ENCODE measurements at places on chromosomes 12 and 14.
A peak's percentile ranks its signal among the peaks of the same experiment; 100 is the strongest.

- no peak for DNase-seq
Observed at GRCh38 chr12:21509768-21510167, 8.2 kb downstream of the GOLT1B start.

DNA sequence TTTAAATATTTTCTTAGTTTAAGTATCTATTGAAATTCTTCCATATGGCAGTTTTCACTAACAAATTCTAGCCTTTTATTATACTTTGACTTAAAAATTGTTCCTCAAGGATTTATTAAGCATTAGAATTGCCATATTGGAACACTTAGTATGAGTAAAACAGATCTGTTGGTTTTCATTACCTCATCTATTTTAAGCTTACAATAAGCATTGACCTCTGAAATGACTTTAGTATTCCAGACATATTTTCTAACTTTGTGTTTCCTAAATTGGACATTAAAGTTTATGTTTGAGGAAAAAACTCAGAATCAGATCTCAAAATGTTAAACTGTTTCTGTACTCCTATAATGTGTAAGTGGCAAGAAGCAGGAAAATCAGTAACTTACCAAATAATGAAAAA, 48.4 kb downstream of the CSRP2 start:
- no peak for DNase-seq

- no peak for DNase-seq
Observed at GRCh38 chr12:123120452-123121166, 30.3 kb downstream of the PITPNM2 start.

GRCh38 chr14:93113678-93114067, 2.1 kb downstream of the ITPK1 start:
- no peak for DNase-seq

GRCh38 chr14:89374908-89375307, 42.1 kb downstream of the FOXN3 start:
- DNase-seq: no peak

DNA sequence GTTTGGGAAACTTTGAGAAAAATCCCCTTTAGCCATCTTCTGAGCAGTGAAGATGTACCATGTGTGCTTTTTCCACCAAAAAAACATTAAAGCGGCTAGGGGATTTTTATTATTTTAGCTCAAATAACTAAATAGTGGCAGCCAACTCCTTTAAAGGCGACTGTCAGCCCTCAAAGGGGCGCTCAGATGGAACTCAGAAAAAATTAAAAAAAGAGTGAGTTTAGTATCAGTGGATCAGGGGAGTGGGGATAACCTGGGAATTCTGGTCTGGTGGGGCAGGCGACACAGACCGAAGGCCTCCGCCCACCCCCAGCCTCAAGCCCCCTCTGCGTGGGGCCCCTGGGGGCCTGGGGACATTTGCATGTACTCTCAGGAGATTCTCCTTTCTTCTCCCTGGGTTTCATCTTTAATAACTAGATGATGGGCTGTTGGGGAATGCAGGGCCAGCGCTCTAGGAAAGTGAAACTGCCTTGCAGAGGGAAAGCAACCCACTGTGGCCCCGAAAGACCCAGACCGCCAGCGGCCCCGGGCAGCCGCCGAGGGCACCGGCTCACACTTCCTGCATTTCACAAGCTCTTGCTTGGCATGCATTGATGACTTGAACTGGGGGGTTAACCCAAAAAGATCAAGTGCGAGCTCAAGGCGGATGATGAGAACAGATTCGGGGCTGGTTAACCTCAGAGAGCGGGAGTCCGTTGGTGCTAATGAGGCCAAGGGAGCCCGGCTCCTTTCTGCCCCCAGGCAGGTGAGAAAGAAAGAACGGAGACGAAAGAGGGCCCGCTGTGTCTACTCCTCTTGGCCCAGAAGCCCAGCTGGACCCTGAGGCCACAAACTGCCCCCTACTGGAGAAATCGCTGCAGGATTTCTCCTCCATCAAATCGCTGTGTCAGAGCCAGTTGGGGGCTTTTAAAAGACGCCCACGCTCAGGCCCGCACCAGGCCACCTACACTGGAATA, 7.3 kb upstream of the BATF start:
- no peak for DNase-seq

DNA sequence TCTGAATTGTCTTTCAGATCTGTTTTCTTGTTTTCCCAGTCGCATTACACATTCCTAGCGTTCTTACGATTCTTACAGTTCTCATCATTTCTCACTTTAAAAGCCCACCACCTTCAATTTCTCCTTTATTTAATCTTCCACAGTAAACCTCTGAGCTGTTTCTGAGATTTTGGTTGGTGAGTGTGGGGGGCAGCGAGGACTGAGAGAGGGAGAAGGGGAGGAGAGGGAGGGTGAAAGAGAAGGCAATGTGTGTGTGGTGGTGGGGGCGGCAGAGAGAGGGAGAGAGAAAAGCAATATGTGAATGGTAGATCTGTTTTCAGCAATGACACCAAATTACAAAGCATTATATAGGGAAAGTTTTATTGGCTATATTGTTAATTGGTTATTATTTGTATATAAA, 282.6 kb downstream of the SOX5 start:
- DNase-seq: no peak

GRCh38 chr12:40382217-40382616, 157.4 kb downstream of the LRRK2 start:
- no peak for DNase-seq

GRCh38 chr14:68624541-68625220, 168.2 kb downstream of the ZFP36L1 start:
- DNase-seq: no peak

DNA sequence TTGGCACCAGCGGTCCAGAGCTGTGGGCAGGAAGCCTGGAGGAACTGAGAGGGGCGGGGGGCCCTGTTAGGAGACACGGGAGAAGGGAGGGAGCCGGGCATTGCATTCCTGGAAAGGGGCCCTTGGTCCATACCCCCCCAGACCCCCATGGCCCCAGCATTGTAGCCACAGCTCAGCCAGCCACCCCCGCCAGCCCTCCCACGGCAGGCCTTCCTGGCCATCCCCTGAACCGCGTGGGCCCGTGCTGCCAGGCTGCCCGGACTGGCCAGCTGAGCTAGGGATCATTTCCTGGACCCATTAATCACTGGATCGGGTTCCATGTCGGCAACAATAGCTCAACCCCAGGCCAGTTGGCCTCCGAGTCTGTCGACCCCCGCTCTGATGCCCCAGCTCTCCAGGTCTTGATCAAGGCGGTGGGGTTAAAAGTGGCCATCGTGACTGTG, 39.8 kb upstream of the DIO3 start:
- no peak for DNase-seq

GRCh38 chr14:101823511-101824120, 62.1 kb downstream of the PPP2R5C start:
- no peak for DNase-seq

DNA sequence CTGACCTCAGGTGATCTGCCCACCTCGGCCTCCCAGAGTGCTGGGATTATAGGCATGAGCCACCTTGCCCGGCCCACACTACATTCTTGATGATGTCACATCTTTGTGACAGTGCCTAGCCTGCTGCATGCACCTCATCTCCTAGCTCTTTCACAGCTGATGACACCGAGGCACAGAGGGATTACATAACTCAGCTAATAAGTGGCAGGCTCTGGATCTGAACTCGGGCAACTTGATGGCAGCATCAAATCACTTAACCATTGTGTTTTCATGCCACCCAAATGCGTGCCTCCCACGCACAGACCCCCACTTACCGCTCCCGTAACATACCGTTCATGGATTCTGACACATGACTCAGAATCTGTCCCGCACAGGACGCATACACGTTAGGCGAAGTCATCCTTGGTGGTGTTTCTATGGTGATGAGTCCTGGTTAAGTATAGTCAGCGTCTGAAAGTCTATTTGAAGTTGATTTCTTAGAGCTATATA, 7.4 kb downstream of the TMEM120B start:
- no peak for DNase-seq

- no peak for DNase-seq
Observed at GRCh38 chr14:53316504-53316903, 163.4 kb upstream of the DDHD1 start.

DNA sequence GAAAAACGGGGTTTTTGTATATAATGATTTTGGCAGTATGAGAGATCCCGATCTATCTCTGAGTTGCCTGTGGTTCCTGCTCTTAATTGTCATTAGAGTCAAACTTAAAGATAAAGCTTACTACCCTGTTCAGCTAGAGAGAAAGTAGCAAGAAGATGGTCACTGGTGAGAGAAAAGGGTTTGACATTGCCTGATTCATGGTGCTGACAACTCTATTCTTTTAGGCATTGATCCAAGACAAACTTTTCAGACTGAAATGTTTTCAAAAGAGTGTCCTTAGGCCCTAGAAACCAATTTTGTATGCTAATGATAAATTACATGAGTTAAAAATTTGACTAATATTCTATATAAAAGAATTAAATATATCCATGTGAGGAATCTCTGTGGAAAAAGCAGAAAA, 35.1 kb downstream of the PELI2 start:
- no peak for DNase-seq

GRCh38 chr14:104224506-104225277, 86.3 kb downstream of the KIF26A start:
- DNase-seq: peak; percentile 27

GRCh38 chr14:76958980-76959710, 69.4 kb downstream of the IRF2BPL start:
- DNase-seq: no peak

DNA sequence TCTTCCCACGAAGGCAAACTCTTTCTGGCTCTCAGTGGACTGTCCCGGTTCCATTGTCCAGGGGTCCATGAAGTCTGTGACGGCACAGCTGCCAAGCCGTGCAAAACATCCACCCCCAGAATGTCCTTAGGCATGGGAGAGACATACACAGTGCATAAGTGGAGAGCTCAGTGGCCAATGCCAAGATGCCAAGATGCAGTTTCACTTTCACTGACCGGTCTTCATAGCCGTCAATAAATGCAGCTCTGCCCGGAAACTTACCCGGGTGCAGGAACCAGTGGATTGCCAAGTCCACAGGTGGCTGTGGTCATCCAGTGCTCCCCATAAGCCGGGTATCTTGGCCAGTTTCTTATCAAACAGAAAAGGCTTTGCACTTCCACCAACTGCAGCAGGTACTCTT, 162.3 kb downstream of the PTCSC3 start:
- DNase-seq: no peak

GRCh38 chr12:59973515-59973914, 377.7 kb downstream of the SLC16A7 start:
- no peak for DNase-seq

- DNase-seq: no peak
Observed at GRCh38 chr12:234891-235415, 21.0 kb upstream of the SLC6A12 start.

GRCh38 chr14:101230851-101231550, 327.5 kb upstream of the RTL1 start:
- DNase-seq: no peak

DNA sequence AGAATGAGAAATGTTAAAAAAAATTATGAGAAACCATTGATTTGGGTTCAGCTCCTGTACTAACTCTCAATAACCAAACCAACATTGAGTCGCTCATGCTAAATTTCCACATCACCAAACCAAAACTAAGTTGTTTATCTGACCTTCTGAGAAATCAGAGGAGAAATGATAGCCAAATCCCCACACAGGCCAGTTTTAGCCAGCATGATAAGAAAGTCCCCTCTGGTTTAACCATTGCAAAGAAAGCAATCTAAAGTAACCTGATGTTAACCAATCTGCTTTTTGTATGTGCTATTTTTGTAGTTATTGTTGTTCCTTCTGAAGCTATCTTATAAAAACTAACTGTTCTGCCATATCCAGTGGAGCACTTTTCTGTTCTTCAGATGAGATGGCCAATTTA, 599.7 kb downstream of the SLC16A7 start:
- no peak for DNase-seq

- DNase-seq: no peak
Observed at GRCh38 chr12:25151476-25151875, 43.5 kb downstream of the DNAI7 start.

GRCh38 chr12:75764091-75764841, 252.9 kb upstream of the KRR1 start:
- DNase-seq: peak; percentile 9

GRCh38 chr14:30242744-30243143, 315.1 kb upstream of the PRKD1 start:
- no peak for DNase-seq

- DNase-seq: no peak
Observed at GRCh38 chr14:49975799-49976198, 82.9 kb downstream of the ARF6 start.

DNA sequence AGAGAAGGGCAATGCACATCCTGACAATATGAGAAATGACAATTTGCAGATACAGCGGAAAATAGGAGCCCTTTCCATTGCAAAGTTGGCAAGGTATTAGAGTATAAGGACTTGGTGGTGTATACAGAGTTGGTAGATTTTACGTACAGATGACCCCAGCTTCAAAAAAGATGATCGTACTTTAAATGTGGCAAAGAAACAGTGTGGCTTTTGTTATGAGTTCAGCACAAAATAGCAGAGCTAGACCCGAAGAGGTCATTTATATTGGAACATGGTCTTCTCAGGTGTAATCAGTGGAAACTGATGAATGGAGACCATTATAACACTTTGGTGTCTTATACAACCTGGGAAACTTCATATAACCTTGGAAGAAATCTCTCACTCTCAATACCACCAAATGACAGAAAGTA, 2.3 kb downstream of the CLEC2B start:
- no peak for DNase-seq

DNA sequence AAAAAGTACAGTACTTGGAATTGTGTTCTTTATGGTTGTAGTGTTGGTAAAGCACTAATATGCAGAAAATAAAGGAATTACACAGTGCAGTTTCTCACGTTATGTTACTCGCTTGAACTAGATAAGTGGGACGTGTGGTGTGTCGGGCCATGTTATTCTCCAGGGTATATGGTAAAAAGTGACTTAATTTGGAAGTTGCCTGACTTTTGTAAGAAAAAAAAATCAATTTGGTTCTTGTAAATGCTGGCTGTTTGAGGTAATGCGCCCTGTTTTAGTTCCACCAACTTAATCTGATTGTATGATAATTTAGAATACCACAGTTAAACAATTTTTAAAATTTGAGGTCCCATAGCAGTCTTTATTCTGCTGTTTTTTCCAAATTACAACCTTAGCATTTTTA, 4.1 kb downstream of the ARF6 start:
- DNase-seq: no peak

- no peak for DNase-seq
Observed at GRCh38 chr14:54447231-54447692, 6.1 kb upstream of the CNIH1 start.

GRCh38 chr12:123681605-123682004, 10.7 kb downstream of the TCTN2 start:
- no peak for DNase-seq

DNA sequence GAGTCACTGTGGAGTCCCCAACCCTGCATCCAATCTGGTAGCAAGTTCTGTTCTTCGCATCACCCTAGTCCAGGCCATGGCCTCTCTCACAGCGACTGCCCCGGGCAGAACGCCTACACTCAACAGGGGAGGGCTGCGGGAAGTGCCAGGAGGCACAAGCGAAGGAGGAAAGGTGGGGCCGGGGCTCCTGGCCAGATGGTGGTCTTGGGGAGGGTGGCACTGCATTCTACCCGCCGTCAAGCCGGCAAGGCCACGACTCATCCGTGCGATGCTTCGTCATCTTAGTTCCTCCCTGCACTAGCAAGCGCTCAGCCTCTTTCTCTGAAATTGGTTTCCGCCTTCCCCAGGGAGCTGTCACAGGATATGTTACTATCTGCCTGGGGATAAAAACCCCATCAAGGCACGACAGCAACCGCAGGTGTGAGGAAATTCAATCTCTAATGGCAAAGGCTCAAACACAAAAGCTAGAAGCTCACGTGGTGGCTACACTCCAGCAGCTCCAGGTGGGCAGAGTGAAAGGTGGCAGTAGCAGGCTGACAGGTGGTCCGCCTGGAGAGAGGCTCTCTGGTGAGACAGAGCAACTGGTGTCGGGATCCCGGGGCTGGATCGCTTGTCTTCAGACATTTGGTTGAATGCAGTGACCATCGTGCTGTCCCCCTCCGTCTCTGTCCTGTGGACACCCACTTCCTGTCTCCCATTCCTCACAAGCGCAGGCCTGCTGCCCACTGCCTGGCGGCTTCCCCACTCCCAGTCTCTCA, 34.1 kb downstream of the ACADS start:
- peak; percentile 86 for DNase-seq
